Stimulated activated CD4-positive, alpha-beta T cell treated with anti-CD3 and anti-CD28 coated beads, Interleukin-2, amount 100 ng/mL, for 48 hours (primary cell): ENCODE measurements at places on chromosomes 3 and 15.

- DNase-seq, result no peak
These were observed 134.0 kb upstream of the IL12A start for GRCh38 chr3:159854500-159855124.

GRCh38 chr15:77738441-77739302 lies 106.0 kb upstream of the LINGO1 start:
- DNase-seq, result no peak

DNA sequence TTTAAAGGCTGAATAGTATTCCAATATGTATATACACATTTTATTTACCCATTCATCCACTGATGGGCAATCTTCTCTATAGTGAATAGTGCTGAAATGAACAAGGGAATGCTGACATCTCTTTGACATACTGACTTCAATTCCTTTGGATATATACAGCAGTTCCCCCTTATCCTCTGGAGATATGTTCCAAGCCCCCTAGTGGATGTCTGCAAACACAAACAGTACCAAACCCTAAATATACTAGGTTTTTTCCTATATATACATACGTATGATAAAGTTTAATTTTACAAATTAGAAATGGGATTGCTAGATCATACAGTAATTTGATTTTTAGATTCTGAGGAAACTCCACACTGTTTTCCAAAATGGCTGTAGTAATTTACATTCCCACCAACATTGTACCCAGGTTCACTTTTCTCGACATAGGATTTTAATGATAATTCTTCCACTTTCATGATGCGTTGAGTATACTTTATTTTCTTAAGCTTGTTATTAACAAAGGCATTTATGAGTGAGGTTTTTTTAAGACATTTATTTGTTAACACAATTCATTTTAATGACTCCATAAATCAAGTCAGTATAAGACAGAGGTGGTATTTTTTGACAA lies 38.2 kb downstream of the VPS13C start:
- DNase-seq, result no peak

DNA sequence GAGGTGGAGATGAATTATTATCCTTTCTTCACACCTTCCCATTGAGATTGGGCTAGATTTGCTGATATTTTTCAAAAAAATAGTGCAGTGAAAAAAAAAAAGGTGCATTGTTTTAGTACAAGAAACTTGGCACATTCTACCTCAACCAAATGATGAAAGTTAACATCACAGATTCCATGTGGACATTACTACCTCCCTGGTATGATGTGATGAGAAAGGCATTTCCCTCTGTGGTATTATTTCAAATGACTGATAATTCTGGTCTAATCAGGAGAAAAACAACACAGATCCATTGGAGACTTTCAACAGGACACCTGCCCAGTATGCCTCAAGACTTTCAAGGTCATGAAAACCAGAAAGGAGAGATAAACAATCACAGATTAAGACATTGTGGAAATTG lies 313.4 kb downstream of the BCHE start:
- DNase-seq, result no peak

DNA sequence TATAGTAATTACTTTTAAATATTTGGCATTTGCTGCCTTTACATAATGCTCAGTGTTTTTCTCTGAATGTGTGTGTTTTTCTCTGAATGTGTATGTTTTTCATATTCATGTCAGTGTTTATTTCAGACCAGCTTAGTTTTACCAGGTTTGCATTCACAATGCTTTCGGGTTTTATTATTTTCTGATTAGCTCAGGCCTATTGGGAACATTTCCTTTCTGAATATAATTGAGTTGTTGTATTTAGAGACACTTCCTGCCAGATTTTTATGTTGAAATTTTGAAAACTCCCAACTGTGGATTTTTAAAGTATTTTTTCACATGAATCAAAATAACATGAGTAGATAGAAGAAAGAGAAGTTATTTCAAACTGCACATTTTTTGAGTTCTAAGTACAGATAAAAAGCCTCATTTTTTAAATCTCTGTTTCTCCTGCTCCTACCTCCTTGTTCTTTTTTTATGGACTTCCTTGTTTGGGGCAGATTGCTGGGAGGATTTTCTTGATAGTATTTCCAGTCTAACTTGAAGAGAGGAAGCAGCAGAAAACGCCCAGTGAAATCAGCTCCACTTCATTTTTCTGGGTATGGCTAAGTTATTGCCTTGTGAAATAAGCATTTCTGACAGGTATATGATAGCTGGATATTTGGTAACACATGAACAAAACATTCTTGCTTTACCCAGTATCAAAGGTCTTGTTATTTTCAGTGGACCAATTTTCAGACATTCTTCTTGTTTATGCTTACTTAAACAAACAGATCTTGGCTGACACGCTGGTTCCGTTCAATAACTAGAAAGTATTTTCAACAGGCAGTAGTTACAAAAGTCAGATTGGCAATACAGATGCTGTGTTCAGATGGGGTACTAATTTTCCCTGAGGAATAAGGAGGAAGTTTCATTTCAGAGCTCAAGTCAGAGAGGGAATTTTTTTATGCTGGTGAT lies 70.7 kb downstream of the RIOX2 start:
- DNase-seq, result no peak

- no peak for DNase-seq
These were observed 52.5 kb downstream of the FOXP1 start for GRCh38 chr3:71530903-71531530.

DNA sequence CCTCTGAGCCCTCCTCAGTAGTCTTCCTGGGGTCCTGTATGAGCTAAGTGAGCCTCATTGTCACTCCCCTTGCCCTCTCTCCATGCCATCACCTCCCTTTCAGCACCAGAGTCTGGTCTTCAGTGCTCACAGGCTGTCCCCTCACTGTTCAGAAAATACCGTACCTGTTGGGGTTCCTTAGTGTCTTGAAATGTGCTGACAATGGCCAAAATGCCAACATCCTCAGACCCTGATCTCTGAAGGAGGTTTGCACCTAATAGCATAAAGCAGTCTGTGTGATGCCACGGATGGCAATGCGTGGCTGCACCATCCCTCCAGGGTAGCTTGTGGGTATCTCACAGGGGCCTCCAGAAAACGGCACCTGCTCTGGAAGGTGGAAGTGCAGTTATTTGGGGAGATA lies 301.0 kb upstream of the TLE3 start:
- no peak for DNase-seq

DNA sequence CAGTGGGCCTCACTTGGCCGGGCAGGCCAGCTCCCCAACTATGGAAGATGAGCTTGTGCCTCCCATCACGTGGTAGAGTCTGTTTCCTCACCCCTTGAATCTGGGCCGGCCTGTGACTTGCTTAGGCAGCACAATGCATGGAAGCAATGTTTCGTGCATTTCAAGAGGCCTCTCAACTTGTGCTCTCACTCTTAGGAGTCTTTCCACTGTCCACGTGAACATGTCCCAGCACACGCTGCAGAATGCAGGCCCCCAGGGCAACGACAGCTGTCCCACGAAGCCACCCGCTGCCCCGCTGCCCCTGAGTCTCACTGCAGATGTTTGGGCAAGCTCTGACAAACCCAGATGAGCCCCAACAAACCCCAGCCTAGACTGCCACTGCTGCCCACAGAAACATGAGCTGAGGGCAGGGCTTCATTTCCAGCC lies 27.2 kb upstream of the SLC41A3 start:
- no peak for DNase-seq

DNA sequence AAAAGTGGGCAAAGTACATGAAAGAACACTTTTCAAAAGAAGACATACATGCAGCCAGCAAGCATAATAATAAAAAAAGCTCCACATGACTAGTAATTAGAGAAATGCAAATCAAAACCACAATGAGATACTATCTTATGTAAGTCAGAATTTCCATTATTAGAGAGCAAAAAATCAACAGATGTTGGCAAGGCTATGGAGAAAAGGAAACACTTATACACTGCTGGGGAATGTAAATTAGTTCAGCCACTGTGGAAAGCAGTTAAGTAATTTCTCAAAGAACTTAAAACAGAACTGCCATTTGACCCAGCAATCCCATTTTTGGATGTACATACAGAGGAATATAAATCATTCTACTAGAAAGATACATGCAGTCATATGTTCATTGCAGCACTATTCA lies 360.7 kb downstream of the NSUN3 start:
- no peak for DNase-seq
